ENCODE measurements at places on chromosomes 12 and 14.

DNA sequence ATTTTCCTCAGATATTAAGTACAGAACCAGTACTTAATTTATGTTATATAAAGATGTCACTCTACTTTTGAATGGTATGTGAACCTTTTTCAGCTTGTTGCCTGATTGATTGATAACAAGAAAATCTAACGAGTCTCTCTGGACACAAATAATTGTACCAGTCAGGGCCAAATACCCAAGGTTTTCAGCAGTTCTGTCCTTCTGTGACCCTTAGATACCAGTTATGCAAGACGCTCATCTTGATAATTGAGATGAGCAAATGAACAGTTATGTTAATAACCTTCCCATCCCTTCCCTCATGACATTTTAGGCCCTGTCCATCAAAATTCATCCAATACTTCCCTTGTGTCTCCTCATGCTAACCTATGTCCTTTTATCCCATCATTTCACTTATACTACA is 185.9 kb upstream of the G2E3 start:
- no peak for DNase-seq

GRCh38 chr12:104957719-104958000 is 430 bp downstream of the SLC41A2 start:
- DNase-seq = peak; percentile 37

DNA sequence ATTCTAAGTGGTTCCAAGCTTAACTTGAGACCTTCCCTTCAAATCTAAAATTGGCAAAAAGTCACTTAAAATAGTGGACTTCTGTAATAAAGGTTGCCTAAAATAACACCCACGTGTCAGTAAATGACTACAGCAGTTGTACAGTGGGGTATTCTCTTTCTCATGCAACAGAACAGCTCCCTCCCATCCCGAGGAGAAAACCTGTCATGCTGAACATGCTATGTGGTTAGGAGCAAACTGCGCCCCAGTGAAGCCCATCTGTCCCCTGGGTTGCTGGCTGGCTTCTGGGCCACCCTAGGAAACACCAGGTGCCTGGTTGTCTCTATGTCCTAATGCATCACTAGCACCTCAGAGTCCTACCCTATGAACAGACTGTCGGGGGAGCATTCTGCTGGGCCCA is 2.7 kb downstream of the BTBD6 start:
- DNase-seq = no peak

- no peak for DNase-seq
Observed at GRCh38 chr14:91153360-91153759, 39.5 kb downstream of the DGLUCY start.

DNA sequence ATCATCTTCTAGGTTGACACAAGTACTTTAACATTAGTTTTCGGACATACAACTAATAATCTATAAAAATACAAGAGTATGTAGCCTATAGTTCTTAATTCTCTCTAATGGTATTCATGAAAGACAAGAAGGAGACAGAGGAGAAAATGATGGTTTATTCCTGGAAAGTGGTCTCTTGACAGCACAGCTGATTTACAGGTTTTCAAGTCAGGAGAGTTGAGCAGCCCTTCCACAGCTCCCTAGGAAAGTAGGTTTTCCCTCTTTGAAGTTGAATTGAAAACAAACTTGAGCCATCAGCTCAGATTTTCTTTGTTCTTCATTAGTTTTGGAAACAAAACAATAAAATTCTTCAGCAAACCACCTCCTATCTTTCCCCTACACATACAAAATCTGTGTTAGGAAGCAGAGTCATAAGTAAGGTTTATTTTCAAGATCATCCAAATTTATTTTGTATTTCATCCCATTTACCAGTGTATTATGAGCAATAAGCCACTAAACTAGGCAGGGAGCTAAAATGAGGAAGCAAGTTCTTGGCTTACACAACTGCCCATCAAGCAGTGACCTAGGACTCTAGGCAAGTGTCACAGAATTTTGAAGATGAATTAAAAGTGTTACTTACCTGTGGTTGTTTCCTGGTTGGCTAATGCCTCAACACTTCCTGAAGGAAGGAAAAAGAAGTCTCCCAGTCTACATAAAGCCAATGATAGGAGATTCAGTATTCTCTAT is 357.0 kb downstream of the BCAT1 start:
- no peak for DNase-seq

DNA sequence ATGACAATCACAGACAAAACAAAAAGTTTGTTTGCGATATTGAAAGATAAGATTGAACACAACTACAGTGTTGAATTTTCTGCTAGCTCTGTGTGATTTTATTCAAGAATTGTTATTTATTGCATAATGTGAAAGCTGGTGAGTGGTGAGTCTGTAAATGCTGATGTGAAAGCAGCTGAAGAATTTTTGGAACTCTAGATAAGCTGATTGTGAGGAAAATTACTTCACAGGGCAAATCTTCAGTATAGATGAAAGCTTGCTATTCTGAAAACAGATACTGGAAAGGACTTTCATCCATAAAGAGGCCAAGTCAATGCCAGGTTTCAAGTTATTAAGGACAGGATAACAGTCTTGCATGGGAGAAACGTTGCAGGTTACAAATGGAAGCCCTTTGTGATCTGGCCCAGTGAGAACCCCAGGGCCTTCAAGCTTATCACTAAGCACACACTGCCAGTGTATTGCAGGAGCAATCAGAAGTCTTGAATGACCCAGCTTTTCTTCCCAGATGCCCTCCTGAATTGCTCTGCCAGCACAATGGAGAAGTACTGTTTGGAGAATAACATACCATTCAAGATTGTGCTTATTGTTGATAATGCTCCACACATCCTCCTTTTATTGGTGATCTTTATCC is 153.7 kb downstream of the PCNX1 start:
- no peak for DNase-seq

GRCh38 chr12:5485454-5485853 is 53.5 kb downstream of the NTF3 start:
- DNase-seq = no peak

GRCh38 chr12:101552277-101552676 is 42.5 kb upstream of the MYBPC1 start:
- DNase-seq = no peak

DNA sequence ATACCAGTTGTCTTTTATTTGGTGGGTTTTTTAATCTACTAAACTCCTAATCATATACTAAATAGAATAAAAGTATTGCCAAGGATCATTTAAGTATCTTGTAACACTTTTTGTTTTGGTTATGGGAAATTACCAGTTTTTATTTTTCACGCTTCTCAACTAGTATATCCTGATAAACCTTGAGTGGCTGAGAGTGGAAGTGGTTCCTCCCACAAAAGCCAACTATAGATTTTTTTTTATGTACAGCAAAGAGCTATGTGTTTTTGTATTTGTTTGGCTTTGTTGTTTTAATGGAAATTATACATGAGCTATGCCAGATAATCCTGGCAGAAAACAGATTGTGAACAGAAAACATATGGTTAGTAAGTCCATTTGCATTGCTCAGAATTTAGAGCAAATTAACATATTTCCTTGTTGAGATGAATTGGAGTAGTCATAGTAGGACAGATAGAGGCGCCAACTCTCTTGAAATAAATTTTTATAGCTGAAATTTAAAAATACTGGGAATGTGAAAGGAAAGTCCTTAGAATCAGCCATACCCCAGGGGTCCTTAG is 60.9 kb upstream of the PSMA6 start:
- DNase-seq = no peak

Measured in activated CD4-positive, alpha-beta T cell treated with anti-CD3 and anti-CD28 coated beads, Interleukin-2, amount 50 U/mL, for 1 hour (primary cell).